ENCODE measurements at places on chromosomes 7 and 10.
A peak's percentile ranks its signal among the peaks of the same experiment; 100 is the strongest.

- peak; percentile 50 for DNase-seq
Measured at GRCh38 chr10:72337039-72337629, 17.6 kb downstream of the DNAJB12 start.

- no peak for DNase-seq
Measured at GRCh38 chr7:101917566-101917965, 100.1 kb downstream of the CUX1 start.

GRCh38 chr7:41742401-41743020 is 39.6 kb upstream of the INHBA start:
- no peak for DNase-seq

DNA sequence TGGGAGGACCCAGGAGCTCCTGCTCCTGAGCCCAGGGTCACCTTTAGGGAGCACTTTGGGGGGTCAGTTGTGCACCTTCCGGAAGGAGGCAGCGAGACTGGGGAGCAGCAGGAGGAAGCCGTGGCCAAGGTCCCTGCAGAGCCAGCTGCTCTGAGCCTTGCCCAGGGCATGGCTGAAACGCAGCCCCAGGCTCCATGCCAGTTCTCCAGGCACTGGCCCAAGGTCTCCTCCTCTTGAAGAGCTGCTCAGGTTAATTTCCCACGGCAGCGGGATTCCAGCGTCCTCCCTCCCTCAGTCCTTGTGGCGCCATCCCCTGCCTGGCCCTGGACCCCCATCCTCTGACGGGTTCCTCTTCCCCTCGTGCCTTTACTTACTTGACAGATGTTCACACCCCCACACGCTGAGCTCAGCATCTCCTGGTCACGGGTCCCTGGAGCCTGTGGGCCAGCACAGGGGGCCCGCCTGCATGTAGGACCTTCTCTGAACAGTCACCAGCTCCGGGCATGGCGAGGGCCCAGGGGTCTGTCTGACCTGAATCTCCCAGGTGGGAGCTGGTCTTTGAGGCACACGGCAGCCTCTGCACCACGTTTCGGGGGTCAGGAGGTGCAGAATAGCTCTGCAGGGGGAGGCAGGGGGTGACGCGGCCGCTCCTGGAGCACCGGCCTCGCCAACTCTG is 16.7 kb upstream of the CFAP46 start:
- no peak for DNase-seq

DNA sequence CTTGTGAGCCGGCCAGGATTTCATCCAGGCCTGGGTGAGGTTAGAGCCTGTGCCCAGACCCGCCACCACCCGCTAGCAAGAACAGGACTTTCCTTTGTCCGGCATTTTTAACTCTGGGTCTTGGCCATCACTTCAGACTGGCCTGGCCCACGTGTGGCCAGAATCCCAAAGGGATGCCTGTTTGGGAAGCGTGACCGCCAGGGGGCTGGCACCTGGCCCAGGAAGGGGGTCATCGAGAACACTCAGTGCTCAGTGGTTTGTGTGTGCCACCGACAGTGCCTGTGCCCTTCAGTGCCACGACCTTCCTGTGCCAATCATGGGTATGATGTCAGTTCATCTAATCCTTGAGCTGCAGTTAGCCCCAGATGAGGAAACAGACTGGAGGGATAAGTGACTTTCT is 85.0 kb downstream of the ZMIZ1 start:
- DNase-seq, result no peak

GRCh38 chr7:51069411-51070083 is 247.1 kb downstream of the COBL start:
- DNase-seq, result no peak

DNA sequence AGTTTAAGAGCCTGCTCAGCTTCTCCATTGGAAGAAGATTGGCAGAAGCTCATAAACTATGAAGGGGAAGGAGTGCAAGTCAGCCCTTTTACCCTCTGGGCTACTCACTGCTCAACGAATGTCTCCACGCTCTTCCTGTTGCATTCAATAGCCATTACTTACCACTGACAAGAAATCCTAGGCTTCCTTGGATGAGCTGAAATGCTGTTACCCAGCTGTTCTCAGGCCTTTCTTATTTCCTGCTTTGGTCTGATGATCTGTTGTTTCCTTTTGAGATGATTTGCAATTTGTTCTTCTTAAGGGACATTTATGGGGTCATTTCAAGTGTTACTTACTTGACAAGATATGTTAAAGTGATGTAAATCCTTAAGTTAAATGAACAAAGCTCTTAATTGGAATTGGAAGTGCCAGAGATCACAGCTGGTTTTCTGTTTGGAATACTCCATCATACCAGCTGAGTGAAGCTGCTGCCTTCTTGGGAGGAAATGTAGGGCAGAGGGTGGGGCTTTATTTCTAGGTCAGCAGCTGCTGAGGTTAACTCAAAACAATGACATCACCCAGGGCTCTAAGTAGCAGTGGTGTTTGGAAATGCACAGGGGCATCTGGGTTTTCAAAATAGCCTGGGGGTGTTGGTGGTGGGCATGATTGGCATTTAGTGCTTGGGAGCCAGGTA is 170.0 kb downstream of the PRKCQ start:
- peak; percentile 28 for DNase-seq

GRCh38 chr10:116112232-116113231 is 160.5 kb downstream of the GFRA1 start:
- no peak for DNase-seq

- no peak for DNase-seq
Measured at GRCh38 chr10:87038286-87038717, 18.2 kb downstream of the FAM25A start.

DNA sequence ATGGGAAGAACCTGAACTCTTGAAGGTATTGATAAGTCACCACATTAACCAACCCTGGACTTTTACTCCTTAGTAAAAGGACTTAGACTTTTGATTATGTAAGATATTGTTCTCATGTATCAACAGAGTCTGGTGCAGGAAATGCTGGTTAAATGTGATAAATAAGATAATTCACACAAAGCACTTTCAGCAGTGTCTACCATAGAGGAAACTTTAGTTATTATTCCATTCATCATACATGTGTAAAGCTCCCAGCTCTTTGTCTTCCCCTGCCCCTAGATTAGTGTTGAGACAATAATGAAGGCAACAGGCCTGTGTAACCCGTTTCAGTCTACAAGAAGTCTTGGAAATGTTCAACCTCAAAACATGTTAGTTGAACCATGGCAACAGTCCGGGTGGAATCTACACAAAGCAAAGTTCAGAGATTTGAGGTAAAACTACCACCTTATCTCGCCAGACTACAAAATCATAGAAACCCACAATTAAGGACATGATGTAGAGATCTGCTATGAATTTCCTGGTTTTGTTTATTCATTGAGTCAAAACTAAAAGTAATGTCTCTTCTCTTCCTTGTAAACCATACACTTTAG is 109.9 kb upstream of the ADO start:
- no peak for DNase-seq

- DNase-seq, result no peak
Measured at GRCh38 chr10:78742730-78743615, 325.8 kb upstream of the ZMIZ1 start.
